Metanephros (tissue), 2 donors: ENCODE measurements at places on chromosomes 16 and 17. TPM values are rescaled to one million over a fixed set of nuclear protein-coding genes. Genes with fewer than 3 reads are reported as not detected.

TAF1C gene
- total RNA-seq: 59.0 TPM

PRKCB gene
- 10.4 TPM for total RNA-seq

HEATR9 gene
- not detected for total RNA-seq

TOP2A gene
- total RNA-seq: 46.1 TPM

SPATA2L gene
- 14.5 TPM for total RNA-seq

ABI3 gene
- 5.5 TPM for total RNA-seq

IL21R gene
- 0.18 TPM for total RNA-seq

KRT32 gene
- total RNA-seq: not detected

BIRC5 gene
- total RNA-seq: 18.5 TPM
